Activated T-helper 1 cell treated with Interleukin-2 at 50 U/mL for 16 hours (primary cell): ENCODE measurements at places on chromosomes 2 and 18.

DNA sequence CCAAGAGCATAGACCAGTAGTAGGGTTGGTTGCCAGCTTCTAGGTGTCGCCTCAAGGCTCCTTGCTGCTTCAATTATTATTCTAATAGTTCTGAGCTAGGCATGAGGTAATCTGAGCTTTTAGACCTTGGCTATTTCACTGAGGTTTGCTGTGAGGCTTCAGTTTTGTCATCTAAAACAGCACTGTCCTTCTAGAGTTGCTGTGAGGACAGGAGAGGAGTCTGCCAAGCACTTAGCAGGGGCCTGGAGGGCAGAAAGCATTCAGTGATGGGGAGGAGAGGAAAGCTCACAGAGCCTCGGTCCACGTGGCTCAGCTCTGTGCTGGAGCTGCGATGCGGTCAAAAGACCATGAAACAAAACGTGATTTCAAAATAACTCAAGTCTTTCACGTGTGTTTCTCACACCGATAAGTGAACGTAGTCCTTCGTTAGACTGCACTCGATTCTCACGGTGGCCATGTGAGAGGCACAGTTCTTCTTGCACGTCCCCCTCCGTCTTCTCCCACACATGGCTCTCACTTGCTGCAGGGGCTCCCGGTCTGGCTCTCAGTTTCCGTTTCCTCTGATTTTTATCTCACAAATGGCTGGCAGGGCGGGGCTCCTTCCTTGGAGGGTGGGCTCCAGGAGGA lies 113.7 kb downstream of the B3GNT2 start:
- DNase-seq: no peak

- no peak for DNase-seq
Measured at GRCh38 chr2:128813352-128814034, 494.8 kb upstream of the HS6ST1 start.

DNA sequence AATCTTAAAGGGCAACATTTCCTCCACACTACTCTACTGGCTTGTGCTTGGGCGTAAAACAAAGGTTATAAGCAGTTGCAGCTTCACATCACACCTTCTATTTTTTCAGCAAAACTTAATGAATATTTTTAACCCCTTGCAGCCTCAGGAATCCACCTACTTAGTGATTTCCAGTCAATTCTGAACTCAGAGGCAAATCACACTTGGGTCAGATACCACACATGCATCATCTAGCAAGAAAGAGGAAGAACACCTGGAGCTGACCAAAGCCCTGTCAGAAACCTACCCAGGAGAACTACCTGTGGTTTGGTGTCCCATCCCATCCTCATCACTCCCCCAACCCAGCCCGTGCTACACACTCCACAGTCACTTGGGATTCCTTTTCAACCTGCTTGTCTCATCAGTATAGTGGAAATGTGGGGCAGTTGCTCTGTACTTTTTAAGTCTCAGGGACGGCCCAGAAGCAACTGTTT lies 25.5 kb downstream of the PIAS2 start:
- no peak for DNase-seq

DNA sequence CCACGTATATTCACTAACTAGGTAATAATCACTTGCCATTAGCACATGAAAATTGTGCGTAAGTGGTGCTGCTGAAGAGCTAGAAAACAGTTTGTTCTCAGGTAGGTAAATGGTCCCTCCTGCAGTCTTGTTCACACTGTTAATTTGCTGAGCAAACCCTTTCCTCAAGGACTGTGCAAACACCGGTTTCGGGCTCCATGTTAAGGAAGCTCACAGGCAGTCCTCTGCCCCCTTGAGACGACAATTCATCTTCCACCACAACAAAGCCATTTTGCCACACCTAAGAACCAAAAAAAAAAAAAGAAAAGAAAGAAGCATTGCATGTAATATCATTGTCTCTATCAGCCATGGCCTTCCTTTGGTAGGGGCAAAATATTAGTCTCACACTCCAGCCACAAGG lies 193.9 kb downstream of the BCL11A start:
- no peak for DNase-seq
